ENCODE measurements at places on chromosomes 4 and X.

DNA sequence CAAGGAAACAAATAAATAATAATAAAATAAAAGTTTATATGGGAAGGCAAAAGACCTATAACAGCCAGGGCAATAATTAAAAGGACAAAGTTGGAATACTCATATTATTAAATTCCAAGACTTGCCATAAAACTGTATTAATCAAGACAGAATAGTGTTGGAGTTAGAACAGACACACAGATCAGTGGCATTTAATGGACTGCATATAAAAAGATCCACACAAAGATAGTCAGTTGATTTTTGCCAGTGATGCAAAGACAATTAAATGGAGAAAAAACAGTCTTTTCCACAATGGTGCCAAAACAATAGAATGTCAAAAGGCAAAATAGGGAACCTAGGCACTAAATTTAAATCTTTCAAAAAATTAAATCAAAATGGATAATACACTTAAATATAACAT lies 587.1 kb upstream of the GRIA3 start:
- DNase-seq: no peak

- DNase-seq: no peak
Measured at GRCh38 chr4:71334465-71334882, 4.3 kb upstream of the SLC4A4 start.

DNA sequence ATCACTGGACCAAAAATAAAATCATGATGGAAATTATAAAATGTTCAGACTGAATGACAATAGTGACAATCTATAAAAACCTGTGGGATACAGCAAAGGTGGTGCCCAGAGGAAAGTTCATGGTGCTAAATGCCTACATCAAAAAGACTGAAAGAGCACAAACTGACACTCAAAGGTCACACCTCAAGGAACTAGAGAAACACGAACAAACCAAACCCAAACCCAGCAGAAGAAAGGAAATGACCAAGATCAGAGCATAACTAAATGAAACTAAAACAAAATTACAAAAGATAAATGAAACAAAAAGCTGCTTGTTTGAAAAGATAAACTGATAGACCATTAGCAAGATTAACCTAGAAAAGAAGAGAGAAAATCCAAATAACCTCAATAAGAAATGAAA lies 78.7 kb downstream of the ANAPC10 start:
- peak; percentile 28 for DNase-seq

- DNase-seq: no peak
Measured at GRCh38 chrX:9829308-9830267, 43.4 kb downstream of the SHROOM2 start.

DNA sequence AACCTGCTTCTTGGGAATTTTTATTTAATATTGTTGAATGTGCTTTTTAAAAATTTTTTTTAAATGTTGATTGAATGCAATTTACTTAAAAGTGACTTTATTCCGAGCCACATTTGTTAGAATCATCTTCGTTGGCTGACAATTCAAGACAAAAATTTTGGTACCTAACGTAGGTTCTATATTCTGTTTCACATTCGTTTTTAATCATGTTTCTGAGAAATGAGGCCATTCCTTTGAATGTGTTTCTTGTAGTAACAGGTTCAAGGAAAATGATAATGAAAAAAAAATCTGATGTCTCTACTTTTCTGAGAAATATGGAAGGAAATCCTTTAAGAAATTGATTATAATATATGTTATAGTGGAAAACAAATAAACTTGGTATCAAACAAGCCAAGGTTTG lies 92.3 kb upstream of the DCLK2 start:
- DNase-seq: no peak

DNA sequence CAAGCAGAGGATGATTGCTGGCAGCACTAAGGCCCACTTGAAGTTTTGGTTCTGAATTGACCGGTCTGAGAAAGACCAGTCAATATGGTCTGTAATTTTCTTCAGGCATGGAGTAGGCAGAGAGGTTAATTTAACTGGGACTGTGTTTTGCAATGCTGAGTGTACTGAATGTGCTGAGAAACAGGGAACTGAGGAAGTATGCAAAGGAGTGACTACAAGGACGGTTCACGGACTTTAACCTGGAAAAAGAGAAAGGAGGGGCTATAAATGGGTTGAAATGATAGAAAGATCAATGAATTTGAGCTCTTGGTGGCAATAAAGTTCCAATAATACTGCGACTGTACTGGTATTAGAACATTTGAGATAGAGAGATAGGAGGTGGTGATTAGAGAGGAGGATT lies 84.5 kb downstream of the MAGEB17 start:
- DNase-seq: no peak

DNA sequence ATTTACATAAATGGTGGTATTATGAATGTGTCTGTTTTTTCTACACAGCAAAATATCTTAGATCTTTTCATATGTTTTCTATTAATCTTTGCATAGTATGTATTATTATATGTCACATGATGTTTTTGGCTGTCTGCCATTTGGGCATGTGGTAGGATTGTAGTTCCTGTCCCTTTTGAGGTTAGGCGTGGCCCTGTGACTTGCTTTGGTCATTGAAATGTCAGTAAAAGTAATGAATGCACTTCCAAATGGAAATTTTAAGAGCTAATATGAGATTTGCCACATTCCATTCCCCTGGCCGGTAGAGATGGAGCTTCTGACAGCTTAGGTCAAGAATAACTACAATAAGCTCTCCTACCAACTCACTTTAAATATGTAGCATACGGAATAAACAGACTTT lies 45.1 kb downstream of the JADE3 start:
- no peak for DNase-seq

- no peak for DNase-seq
Measured at GRCh38 chr4:10581022-10581421, 103.5 kb downstream of the CLNK start.

DNA sequence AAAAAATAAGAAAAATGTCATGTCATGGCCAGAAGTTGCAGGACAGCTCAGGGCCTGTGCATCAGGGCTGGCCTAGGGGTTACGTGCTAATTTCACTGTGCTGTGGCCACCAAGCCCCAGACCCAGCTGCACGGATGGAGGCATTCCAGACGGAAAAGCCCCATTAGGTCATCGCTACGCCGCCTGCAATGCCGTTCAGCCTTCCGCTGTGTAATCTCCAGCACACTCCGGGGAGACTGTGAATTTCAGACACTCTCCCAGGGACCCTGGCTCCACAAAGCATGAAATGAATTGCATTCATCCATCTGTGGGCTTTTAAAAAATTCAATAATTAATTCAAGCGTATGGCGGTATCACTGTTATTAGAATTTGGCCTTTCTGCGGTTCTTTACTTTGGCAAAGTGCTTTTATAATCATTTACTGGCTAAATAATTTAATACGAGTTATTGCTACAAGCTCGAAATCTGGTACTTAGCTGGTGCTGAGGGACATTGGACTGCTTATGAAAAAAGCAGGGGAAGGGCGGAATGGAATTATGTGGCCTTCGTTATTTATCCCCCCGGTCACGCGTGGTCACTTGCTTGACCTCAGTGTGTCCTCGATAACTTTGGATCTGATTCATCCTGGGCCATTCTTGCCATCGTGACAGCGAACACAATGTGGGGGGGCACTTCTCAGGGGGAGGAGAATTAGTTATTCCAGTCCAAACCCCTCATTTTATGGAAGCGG lies 9.0 kb upstream of the NSG1 start:
- no peak for DNase-seq

- no peak for DNase-seq
Measured at GRCh38 chrX:133538148-133538547, 122.9 kb upstream of the GPC4 start.

- DNase-seq: no peak
Measured at GRCh38 chr4:62226082-62226481, 1026.0 kb downstream of the ADGRL3 start.

GRCh38 chr4:153547520-153547919 lies 81.4 kb downstream of the TMEM131L start:
- DNase-seq: no peak

GRCh38 chr4:108833046-108833445 lies 70.2 kb upstream of the ETNPPL start:
- DNase-seq: no peak

DNA sequence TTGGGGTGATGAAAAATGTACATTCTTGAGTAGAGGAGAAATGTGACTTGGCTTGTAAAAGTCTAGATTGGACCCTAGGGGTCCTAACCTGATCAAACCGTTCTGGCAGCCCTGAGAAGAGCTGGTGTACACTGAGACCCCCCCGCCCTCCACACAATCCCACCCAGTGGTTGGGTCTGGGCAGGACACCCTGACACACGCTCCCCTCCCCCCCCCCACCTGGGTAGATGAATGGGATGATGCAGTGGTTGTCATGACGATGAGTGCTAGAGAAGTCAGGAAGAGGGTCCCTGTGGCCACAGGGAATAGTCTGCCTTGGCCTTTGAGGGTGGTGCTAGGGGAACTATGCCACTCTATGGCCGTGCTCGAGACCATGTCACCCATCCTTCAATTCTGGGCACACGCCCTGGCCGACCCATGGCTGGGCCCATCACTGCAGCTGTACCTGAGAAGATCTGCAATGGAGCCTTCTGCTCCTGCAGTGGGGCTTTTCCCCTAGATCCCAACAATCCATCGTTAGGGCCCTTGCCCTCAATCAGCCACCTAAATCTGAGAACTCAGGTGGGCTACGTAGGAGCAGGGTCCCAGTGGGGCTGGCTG lies 4.4 kb downstream of the CDK16 start:
- DNase-seq: no peak

DNA sequence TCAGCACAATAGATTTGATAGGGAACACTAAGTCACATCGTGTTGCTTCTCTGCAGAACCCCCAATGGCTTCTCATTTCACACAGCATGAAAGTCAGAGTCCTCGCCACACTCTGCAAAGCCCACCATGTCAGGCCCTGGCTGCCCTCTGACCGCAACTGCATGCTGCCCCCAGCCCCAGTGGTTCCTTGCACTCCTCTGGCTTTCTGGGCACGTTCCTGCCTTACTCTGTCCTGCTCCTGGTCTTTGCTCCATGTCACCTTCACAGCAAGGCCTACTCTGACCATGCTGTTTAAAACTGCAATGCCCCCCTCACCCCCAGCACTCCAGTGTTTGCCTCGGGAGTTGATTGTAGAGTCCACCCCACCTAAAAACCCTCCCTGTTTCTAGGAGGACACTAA lies 78.1 kb downstream of the EVC start:
- DNase-seq: no peak

DNA sequence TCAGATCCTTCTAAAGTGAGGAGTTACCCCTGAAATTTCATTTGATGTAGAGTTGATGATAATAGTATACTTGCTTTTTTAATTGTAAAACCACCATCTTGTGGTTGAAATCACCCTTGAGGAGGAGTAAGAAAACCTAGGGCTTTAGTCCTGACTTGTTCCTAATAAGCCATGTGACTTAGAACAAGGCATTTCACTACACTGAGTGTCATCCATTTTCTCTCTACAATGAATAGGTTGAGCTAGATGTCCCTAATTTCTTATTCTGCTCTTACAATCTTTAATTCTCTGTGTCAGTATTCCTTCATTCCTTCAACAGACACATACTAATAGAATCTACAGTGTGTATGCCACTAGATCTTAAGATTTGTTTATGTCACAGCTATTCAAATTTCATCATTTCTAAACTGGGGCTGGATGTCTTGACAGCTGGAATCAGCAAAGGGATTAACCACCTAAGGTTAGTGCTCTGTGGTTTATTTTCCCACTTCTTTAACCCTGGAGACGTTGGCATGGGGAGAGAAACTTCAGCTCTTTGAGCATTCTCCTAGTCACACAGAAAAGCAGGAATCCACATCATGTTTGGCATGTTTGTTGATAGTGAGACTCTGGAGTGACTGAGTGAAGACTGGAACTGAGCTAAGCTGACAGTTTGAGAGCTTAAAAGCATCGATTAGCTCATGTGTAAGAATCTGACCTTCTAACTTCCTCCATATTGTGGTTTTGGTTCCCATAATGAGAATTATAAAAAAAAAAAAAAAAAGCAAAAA lies 246.3 kb downstream of the NDST4 start:
- DNase-seq: no peak

- no peak for DNase-seq
Measured at GRCh38 chrX:25198891-25199290, 183.1 kb upstream of the ARX start.

DNA sequence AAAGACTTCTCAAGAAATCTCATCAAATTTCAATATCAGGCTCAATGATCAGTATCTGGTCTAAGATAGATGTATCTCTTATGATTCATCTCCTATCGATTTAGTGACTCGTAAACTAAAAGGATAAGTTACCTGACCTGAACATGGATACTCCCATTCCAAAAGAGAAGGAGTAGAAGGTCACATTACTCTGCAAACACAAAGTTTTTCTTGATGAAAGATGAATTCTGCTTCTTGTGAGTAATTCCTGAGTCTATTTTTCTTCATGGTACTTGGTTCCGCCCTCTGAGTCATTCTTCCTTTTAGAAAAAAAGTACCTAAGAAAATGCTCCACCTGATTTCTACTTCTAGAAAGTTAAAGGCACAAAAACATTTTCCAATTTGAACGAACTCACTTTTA lies 223.1 kb upstream of the SLIT2 start:
- DNase-seq: no peak

DNA sequence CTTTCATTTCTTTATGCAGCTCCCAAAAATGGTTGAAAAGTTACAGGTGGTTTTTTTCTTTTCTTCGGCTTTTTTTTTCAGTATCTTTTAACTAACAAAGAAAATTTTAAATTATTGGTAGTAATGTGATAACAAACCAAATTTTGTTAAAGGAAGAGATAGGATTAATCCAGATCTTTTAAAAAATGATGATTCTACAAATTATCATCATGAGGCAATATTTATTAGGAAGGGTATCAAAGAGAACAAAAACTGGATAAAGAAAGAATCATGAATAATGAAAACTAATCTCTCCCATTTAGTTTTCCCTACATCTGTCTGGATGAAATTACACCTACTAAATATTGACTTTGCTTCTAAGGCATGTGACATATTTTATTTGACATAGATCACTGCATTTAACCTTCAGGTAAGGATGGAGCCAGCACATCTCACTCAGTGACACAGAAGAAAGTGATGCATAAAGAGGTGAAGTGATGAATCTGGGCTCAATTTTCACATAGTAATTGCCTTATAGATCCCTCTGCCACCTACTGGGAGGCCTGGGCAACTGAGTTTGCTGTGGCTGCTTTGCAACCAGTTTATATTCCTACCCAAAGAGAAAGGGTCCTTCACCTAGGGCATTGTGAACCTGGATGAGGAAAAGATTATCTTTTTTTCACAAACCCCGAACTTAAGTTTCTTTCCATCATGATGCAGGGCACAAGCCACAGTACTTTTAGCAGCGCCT lies 155.6 kb downstream of the HNRNPD start:
- no peak for DNase-seq

- DNase-seq: no peak
Measured at GRCh38 chr4:125115941-125116340, 198.8 kb upstream of the FAT4 start.

Measured in CD4-positive, alpha-beta T cell treated with Interleukin-4 for 1 hour (primary cell).